ENCODE measurements at places on chromosomes 6 and 20.

DNA sequence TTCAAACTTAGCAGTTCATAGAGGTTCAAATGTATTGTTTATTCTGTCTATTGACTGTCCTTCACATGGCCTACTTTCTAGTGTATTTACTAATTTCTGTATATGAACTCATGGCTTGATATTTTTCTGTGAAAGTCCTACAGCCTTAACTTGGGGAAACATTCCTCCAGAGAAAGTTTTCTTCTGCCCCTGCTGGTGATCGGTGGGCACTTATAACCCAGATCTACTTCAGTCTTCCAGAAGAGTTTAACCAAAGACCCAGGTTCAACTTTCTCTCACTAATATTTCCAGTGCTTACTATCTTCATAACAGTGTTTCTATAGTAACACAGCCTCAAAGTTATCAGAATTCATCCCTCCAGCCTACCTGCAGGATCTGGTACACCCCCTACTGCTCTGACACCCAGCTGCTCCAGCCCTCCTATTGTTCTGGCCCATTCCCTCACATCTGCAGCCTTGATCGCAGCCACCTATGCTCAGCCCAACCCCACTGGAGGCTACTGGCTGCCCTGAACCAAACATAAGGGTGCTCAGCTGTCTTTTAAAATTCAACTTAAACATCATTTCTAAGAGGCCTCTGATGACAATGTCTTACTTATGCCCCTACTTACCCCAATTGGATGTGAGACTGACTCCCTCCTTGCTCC lies 72.3 kb downstream of the TBX18 start:
- DNase-seq = no peak

DNA sequence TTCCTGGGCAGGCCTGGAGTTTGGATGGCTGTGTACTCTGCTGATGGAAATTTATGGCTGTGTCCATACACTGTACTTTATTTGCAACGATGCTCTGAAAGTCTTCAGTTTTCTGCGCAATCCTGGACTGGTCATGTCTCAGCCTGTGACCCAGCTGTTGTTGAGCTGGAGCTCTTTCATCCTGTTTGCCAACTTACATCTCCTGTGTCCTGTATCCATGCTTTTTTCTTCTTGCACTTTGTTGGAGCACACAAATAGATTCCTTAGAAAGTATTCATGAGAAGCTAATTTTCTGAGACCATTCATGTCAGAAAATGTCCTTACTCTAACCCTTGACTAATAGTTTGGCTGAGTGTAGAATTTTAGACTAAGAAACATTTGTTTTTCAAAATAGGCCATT lies 251.2 kb downstream of the BCKDHB start:
- DNase-seq = no peak

DNA sequence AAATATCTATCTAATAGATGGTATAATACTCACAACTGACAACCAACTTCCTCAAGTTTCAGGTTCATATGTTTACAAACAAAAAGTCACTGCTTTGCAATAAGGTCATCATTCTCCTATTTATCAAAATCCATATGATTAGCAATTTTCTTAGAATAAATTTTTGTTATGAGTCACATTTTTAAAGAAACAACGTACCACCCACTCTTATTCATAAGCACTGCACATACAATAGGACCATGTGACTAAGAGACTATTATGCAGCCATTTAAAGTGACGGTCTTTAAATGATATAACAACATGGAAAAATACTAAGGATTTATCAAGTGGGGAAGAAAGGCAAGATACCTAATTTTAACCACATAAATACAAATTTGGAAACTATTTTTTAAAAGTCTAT lies 40.0 kb downstream of the REPS1 start:
- DNase-seq = no peak

DNA sequence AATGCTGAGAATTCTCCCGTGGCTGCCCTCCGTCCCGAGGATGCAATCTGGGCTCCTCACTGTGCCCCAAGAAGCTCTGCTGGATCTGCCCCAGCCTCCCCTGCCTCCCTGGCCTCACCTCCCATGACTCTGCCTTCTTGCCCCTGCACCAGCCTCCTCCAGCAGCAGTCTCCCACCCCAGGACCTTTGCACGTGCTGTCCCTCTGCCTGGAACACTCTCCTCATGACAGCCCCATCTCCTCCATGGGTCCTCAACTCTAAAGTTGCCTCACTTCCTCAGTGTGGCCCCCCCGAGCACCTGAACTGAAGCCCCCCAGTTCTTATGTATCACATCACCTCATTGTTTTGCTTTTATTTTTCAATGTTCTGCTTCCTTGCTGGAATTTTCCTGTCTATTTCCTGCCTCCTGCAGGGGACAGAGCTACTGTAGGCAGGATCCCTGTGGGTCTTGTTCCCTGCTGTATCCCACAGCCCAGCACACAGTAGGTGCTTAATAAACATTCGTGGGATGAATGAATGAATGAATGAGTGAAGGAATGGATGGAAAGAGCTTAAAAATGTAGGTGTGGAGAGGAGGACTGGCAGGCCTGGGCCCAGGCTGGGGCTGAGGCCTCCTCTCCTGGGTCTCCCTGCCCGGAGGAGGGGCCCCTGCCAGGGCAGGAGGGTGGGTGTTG lies 42.2 kb downstream of the CEBPB start:
- no peak for DNase-seq

DNA sequence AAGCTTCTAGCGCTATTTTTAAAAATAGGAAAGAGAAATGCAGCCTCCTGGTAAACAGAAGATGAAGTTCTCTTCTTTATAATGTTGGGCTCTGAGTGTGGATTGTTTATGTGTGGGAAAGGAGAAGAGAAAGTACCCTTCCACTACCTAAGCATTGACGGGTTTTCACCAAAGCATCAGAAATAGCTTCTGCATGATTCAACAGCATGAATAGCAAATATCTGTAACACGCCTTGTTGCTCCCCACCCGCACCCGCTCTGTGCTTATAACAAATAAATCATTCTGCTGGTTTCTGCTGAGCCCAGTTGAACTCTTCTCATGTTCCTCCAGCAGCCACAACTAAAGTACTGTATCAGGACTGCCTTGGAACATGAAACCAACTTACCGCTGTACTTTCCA lies 20.7 kb downstream of the TXLNB start:
- DNase-seq = no peak

Data from activated gamma-delta T cell treated with Interleukin-2 at 50 U/mL for 16 hours (primary cell).